K562 (cell line): ENCODE measurements at places on chromosomes 5 and 9. TPM values are rescaled to one million over a fixed set of nuclear protein-coding genes. Genes with fewer than 3 reads are reported as not detected.

- peak; percentile 95 for DNase-seq
Observed at GRCh38 chr5:124651663-124652513, 94.6 kb downstream of the ZNF608 start.

Gene RALGDS
- total RNA-seq, result 28.6 and 37.3 TPM in 2 replicates

- DNase-seq, result no peak
Observed at GRCh38 chr9:9395539-9395938, 1217.3 kb downstream of the PTPRD start.

Gene ANKRD20A1
- total RNA-seq, result 1.2 and 1.8 TPM in 2 replicates
